ENCODE measurements at places on chromosomes 2 and 18.

GRCh38 chr18:25454270-25454659 lies 102.3 kb upstream of the ZNF521 start:
- DNase-seq = no peak

DNA sequence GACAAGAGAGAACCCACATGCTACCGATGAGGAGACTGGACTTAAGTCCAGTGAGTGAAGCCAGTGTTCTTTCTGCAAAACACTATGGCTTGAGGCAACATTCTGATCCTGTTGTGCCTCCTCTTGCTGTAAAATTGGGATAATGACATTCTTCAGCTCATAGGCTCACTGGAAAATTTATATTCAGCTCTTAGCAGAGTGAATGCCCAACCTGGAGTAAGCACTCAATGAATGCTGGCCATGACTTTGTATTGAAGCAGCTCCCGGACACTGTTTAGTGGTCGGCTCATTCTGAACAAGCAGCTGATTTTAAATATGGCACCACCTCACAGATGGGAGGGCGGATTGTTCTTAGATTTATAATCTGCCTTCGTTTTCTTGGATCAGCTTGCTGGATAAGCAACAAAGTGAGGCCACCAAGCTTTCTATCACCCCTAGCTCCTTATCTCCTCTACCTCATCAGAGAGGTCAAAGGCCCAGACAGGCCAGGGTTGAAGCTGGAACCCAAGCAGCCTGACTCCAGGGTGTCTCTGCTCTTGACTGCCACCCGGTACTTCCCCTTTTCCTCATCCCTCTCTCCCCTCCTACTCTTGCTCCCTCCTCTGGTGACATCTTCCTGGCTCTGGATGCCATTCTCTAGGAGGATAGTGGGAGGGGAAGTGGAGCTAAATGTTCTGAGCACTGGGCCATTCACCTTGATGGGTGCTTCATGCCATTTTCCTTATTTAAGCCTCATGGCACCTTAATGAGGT lies 11.5 kb downstream of the SLC9A4 start:
- no peak for DNase-seq

DNA sequence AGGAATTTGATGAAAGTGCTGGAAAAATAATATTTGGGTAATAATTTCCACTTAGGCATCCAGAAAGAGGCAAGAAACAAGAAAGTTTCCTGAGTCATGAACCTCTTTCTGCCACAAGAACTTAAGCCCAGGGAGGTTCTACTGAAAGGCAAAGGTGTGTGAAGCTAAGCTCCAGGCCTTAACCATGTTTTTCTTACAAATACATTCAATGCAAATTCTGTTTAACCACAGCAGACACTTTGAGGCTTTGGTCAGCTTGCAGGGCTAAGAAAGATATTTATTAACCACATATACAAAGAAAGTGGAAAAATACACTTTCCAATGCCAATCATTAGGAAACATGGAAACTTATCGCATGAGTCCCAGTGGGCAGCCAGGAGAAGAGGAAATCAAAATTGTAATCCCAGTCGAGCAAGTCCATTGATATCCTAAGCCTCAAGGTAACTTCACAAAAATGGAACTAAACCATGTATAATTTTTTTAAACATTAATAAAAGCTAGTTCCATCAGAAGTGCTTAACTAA lies 68.3 kb downstream of the PIEZO2 start:
- DNase-seq = no peak

DNA sequence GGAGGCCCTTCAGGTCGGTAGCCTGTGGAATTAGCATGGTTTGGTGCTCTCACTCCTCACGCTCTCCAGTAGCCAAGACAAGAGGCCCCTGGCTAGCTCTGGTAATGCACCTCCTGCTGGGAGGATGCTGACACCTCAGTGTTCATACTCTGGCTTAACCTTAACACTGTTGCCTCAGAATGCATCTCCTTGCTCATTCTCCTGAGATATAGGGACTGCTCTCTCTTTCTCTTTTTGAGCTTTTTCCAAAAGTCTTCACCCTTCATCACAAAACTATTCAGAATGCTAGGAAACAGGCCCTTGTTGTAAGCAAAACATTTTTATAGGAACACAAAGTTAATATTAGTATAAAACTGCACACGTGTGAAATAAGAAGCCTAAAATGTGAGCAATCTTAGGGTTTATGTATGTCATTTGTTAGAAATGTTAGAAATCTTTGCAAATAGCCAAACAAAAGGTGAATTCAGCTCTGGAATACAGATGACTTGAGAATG lies 17.3 kb upstream of the IMPA2 start:
- no peak for DNase-seq

DNA sequence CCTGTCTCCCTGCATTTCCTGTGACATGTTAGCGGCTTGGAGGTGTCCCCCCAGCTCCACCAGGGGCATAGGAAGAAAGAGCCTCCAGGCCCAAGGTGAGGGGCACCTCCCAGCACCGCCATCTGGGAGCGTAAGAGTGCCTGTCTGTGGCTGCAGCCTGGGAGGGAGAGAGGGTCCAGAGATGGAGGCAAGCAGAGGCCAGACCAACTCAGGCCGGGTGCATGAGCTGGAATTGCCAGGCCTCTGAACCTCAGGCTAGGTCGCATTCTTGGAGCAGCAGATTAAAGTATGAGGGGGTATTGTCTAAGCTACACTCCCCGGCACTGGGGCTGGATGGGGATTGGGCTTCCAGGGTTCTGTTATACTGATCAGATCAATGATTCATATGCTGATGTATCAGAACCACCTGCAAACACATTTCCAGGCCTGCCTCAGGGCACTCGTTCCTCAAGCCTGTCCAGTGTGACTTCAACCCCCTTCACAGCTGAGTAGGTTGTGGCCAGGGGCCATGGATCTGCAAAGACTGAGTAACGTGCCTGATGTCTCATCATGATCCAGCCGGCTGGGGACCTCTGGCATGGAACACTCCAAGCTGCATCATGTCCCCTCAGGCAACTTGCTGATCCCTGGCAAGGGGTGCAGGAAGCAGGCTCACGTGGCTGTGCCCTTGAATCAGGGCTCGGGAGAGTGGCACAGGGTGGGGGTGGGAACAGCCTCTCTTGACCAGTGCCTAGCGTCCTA lies 73.2 kb downstream of the HS1BP3 start:
- DNase-seq = no peak

- DNase-seq = no peak
Measured at GRCh38 chr2:88709181-88709631, 17.7 kb downstream of the RPIA start.

GRCh38 chr2:8149985-8150539 lies 531.8 kb upstream of the ID2 start:
- no peak for DNase-seq

DNA sequence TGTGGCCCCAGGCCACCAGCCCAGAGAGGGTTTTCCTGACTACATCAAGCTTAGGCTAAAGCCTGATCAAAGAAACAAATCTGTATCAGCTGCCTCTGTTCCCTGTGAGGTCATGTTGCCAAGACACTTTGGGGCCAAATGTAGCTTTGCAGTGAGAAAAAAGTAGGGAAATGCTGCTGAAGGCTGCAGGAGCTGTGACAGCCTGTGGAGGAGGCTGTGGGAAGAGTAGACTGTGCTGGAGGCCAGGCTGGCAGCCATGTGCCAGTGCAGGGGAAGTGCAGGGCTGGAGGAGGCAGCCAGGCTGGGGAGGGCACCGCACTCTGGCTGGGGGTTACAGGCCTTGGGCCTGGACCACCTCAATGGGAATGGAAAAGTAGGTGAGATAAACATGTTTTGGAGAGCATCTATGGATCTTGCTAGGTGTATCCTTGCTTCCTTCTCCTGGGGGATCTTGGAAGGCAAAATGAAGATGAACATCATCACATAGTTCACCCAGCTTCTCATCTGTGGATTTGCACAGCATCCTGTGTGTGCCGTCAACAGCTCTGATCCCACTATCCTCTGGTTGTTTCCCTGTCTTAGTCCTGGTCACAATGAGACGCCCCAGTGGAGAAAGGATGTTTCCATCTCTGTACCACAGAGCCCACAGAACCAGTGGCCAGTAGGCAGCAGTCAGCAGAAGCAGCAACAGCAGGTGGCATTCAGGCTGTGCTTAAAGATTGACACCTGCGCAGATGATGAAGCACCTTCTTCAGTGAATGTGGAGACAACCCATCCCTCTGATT lies 103.8 kb upstream of the COPS8 start:
- DNase-seq = no peak

GRCh38 chr2:38945911-38946310 lies 56.2 kb downstream of the ARHGEF33 start:
- no peak for DNase-seq

GRCh38 chr2:23378496-23378895 lies 6.5 kb upstream of the KLHL29 start:
- no peak for DNase-seq

- no peak for DNase-seq
Measured at GRCh38 chr2:43576981-43577892, 18.6 kb downstream of the THADA start.

All from activated CD8-positive, alpha-beta memory T cell treated with anti-CD3 and anti-CD28 coated beads for 1 hour (primary cell).